ENCODE measurements at places on chromosomes 7 and 10.

- DNase-seq: no peak
Measured at GRCh38 chr7:104890216-104890615, 123.8 kb upstream of the KMT2E start.

GRCh38 chr7:55107946-55108345, 89.1 kb downstream of the EGFR start:
- DNase-seq: no peak

- no peak for DNase-seq
Measured at GRCh38 chr10:118983263-118983662, 46.3 kb upstream of the NANOS1 start.

DNA sequence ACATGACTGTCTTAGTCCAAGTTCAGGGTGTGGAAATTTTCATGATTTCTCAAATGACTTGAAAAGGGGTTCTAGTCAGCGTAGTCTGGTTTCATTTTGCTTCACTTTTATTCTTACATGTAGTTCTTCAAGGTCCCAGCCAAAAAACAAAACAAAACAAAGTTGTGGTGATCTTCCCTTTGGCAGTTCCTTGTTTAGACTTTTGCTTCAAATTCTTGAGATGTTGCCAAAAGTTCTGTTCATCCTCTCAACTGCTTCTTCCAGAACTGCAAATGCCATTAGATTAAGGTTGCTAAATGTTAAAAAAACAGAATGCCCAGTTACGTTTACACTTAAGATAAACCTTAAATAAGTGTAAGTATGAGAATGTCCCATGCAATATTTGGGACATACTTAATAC, 370.8 kb upstream of the LRRTM3 start:
- no peak for DNase-seq

- no peak for DNase-seq
Measured at GRCh38 chr7:47024991-47025390, 556.9 kb downstream of the TNS3 start.

DNA sequence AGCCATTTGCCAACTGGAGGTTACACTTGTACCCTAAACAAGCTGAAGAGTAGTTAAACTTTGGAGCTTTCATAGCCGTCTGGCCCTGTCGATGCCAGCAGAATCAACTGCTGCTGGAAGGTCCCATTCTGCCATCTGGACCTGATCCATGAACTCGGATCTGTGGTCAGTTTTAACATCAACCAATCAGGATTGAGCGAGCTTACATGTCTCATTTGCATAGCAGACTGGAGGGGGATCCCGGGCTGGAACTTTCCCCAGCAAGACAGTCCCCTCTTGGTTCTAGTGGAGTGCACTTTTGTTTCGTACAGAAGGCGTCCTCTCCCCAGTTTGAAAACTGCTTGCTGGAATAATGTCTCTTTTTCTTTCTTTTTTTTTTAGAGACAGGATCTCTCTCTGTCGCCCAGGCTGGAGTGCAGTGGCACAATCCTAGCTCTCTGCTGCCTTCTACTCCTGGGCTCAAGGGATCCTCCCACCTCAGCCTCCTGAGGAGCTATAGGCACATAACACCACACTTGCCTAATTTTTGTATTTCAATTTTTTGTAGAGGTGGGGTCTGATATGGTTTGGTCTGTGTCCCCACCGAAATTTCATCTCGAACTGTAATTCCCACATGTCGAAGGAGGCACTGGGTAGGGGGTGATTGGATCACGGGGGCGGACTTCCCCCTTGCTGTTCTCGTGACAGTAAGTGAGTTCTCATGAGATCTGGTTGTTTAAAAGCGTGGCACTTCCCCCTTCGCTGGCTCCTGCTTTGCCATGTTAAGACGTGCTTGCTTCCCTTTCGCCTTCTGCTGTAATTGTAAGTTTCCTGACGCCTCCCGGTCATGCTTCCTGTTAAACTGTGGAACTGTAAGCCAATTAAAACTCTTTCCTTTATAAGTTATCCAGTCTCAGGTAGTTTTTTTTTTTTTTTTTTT, 42.8 kb upstream of the SEPHS1 start:
- DNase-seq: peak; percentile 37

GRCh38 chr10:110527731-110528171, 30.0 kb downstream of the DUSP5 start:
- no peak for DNase-seq

- no peak for DNase-seq
Measured at GRCh38 chr10:100912013-100912604, 654 bp upstream of the SLF2 start.

DNA sequence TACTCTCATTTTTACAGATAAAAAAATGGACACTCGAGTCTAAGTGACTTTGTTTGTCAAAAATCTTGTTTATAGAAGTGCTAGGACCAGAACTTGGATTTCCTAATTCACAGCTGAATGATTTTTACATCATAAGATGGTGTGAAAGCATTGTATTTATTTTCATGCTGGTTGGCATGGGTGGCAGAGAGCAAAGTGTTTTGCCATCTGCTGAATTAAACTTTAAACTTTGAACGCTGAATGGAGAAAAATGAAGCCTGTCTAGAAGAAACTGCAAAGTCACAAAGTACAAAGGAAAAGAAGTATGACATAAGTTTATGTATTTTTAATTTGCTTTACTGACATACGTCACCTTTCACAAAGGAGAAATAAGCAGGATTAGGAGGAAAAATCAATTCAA, 142.0 kb downstream of the NRBF2 start:
- no peak for DNase-seq

GRCh38 chr10:9253121-9253520, 1198.6 kb downstream of the GATA3 start:
- DNase-seq: no peak

DNA sequence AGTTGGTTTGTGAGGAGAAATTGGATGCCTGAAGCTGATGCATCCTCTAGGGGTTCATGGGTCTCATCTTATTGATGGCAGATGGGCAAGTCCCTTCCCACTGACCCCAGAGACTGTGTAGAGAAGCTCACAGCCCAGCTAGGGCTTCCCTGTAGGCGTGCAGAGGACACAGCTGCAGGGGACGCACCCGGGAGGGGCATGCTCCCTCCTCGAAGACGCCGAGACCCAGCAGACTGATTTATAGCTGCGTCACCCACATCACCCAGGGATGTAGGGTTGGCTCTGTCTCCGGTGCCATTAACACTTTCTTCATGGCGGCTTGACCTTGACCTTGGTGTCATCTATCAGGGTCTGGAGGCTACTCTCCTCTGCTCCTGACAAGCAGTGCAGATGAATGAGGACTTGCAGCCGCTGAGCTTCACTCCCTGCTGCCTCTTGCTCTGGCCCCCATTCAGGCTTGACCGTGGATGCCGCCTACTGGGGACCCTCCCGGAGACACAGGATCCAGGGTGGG, 549.7 kb downstream of the TCERG1L start:
- no peak for DNase-seq

DNA sequence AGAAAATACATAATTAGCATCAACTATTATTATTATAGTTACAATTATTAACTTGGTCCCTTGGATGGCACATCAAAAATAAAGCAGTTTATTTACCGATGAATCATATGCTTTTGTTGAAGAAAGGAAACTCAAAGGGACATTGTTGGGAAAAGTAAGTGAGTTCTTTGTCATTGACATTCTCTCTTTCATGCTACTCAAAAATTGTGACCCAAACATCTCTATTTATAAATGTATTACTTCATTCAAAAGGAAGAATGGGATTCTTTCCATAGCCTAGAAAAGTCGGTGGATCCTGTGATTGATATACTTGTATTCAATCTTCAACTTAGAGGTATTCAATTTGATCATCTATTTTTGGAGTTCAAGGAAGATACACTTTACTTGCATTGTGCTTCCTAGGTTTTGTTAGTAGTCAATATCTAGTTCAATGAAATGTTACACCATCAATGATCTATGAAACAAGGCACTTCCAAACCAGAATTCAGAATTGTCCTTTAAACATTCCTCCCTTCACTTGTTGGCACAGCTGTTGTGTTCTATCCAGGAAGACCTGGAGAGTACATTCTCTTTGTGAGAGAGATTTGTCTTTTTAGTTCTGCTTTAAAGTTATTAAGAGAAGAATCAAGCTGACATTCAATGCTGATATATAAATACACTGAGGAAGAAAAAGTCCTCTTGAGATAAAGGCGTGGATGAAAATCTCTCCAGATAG, 235.2 kb downstream of the TMEM26 start:
- DNase-seq: no peak

DNA sequence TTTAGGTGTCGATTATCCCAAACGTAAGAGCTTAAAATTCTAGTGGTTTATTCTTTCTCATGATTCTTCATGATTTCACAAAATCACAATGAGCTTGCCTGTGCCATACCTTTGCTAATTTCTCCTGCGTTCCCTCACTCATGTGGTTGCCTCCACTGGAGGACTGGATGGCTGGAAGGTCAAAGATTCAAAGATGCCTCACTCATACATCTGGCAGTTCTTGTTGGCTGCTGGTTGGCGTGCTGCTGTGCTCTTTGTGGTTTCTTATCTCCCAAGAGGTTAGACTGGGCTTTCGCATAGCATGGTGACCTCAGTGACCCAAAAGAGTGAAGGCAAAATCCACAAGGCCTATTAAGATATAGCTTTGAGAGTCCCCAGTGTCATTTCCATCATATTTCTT, 877.6 kb upstream of the AUTS2 start:
- no peak for DNase-seq

- DNase-seq: no peak
Measured at GRCh38 chr10:132056663-132057062, 9.1 kb upstream of the JAKMIP3 start.
